ENCODE measurements at places on chromosomes 12 and 14.

DNA sequence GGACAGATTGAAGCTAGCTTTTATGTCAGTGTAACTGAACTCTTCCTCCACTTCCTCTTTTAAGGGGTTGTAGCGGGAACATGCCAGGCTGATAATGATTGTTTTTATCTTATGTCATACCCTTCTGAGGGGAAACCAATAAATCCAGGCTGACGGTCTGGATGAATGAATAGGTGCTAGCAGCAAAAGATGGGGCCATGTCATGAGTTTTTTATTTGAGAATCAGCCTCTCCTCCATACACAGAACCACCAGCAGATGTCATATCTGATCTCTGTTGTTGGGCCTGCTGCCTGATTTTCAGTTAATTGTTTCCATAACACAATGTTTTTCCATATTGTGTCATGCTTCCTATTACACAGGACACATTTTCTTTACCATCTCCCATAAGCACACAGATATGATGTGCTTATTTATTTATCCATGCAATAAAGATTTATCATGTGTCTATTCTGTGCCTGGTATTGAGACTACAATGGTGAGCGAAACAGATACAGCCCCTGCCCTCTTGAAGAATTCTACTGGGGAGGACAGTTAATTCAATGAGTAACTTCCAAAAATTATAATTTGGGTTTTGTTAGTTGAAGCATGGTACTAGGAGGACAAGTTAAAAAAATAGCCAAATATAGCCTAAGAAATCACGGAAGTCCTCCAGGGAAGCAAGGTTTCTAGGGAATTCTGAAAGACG lies 33.6 kb upstream of the CRY1 start:
- no peak for DNase-seq

DNA sequence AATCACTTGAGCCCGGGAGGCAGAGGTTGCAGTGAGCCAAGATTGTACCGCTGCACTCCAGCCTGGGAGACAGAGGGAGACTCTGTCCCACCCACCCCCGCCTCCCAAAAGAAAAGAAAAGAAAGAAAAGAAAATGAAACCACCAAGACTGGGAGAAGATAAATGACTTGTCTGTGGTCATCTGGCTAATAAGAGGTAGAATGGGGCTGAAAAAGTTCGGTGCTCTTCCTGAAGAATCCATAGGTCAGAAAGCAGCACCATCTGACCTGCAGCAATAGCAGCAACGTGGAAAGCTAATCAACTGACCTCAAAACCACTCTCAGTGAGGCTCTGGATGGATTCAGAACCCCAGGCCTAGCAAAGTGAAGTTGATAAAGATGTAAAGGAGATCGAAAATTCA lies 25.2 kb downstream of the SSH1 start:
- DNase-seq = no peak

DNA sequence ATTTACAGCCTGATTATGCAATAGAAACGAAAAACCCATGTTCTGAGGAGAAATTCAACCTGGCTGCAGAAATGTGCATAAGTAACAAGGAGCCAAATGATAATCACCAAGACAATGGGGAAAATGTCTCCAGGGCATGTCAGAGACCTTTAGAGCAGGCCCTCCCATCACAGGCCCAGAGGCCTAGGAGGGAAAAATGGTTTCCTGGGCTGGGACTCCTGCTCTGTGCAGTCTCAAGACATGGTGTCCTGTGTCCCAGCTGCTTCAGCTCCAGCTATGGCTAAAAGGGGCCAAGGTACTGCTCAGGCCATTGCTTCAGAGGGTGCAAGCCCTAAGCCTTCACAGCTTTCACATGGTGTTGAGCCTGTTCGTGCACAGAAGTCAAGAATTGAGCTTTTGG lies 156.0 kb downstream of the SLC35F4 start:
- no peak for DNase-seq

GRCh38 chr14:36975834-36976233 lies 196.6 kb downstream of the SLC25A21 start:
- DNase-seq = no peak
